ENCODE measurements at places on chromosomes 12 and 14.

DNA sequence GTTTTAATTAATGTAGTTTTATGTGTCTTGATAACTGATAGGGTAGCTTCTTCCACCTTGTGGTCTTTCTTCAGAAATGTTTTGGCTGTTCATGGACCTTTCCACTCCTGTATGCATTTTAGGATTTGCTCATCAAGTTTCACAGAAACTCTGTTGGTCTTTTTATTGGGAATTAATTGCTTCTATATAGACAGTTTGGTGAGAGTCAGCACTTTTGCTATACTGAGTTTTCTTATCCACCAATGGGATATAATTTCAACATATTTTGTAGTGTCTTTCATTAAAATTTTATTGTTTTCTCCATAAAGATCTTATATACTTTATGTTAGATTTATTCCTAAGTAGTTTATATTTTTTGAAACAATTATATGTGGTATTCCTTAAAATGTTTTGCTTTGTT is 7.8 kb downstream of the GOLGA5 start:
- DNase-seq: no peak

- no peak for DNase-seq
Observed at GRCh38 chr12:9073076-9073475, 42.6 kb downstream of the A2M start.

- DNase-seq: no peak
Observed at GRCh38 chr12:11731042-11731357, 81.5 kb downstream of the ETV6 start.

GRCh38 chr14:35419429-35419841 is 14.9 kb upstream of the NFKBIA start:
- no peak for DNase-seq

GRCh38 chr14:55071870-55072640 is 20.6 kb downstream of the MAPK1IP1L start:
- peak; percentile 66 for DNase-seq

Data from osteoblast (primary cell).